Stimulated activated CD4-positive, alpha-beta T cell treated with anti-CD3 and anti-CD28 coated beads, Interleukin-4, amount 100 ng/mL, for 1 hour (primary cell): ENCODE measurements at places on chromosomes 5 and 9.

- DNase-seq: no peak
These were observed 11.6 kb upstream of the MTX3 start for GRCh38 chr5:80002677-80003076.

- DNase-seq: no peak
These were observed 40.0 kb downstream of the AMBP start for GRCh38 chr9:114037961-114038723.

GRCh38 chr9:117903453-117903852 lies 199.2 kb downstream of the TLR4 start:
- no peak for DNase-seq

- no peak for DNase-seq
These were observed 12.9 kb upstream of the AJM1 start for GRCh38 chr9:136829412-136829811.
